ENCODE measurements at places on chromosomes 2 and 18.

DNA sequence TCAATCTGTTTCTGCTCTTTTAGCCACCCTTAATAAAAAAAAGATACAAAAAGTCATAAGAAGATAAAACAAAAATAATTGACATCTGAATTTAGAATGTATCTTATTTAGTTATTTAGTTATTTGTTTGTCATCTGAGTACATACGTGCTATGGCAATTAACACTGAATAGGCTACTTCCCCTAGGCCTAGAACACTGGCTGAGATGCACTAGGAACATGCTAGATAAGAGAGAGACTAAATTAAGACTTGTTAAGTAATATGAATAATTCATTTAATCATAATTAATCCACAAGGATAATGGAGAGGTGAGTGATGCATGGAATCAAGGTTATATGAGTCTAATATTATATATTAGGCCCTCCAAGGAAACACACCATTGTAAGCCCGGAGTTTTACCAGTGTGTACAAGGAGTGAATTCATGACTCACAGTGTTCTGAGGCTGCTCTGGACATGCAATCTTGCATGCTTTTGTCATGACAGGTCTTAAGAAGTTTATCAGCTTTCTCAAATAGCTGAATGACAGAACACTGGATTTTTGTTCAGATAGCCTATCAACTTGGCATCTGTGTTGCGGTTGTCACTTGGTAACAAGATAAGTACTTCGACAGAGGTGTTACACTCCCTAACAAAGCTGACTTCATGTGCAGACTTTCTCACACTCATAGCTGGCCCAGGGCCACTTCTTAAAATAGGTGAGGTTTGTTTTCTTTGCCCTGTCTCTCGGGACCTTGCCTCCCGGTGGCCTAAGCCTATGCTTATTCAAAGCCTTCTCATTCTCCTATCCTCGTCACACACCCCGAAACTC, 5.0 kb upstream of the SERPINB2 start:
- DNase-seq = no peak

- DNase-seq = no peak
These were observed 117.4 kb downstream of the MBP start for GRCh38 chr18:77015169-77015568.

DNA sequence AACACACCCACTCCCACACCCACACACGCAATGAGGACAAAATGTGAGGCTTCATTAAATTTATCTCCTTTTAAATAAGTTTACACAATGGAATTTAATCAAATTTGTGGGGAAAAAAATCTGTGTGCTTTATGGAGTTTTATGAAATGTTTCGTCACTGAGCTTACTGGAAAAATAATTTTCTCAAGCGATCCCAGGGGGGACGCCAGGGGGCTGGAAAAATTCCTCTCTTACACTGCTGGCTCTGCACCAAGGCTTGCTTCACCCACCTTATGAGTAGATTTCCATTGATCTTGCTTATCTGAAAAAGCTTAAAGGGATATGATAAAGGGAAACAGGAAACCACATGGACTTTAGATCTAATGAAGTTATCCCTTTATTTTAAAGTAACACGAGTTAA, 95.5 kb downstream of the CABYR start:
- no peak for DNase-seq

DNA sequence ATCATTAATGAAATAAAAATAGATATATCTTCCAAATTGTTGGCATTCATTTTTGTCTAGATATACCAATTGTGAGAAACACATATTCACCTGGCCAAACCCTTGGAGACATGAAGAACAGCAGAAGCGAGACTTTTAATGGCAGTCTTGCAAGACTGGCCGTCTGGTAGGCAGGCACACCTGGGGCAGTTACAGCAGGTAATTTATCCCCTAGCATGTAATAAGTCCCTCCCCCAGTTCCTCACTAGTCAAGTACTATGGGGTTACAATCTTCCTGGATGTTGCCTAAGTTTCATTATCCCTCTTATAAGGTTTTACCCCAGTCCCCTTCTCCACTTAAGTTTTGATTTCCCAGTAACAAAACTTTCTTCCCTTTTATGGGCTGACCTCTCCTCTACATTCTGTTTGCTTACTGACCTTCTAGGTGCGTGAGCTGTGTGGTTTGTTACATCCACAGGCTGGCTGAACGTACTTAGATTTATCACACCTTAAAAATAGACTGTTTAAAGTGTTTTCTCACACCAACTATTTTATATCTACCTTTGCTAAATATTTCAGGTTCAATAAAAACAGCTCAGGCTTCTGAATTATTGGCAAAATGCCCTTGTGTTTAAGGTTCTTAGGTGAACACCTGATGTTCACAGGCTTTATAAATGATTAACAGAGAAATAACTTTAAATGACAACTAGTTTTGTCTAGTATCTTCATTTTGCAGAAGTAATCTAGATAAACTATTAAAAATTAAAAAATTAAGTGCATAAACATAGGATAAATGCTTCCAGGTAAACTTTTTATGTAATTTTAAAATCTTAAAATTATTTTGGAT, 365.0 kb upstream of the TFPI start:
- no peak for DNase-seq

DNA sequence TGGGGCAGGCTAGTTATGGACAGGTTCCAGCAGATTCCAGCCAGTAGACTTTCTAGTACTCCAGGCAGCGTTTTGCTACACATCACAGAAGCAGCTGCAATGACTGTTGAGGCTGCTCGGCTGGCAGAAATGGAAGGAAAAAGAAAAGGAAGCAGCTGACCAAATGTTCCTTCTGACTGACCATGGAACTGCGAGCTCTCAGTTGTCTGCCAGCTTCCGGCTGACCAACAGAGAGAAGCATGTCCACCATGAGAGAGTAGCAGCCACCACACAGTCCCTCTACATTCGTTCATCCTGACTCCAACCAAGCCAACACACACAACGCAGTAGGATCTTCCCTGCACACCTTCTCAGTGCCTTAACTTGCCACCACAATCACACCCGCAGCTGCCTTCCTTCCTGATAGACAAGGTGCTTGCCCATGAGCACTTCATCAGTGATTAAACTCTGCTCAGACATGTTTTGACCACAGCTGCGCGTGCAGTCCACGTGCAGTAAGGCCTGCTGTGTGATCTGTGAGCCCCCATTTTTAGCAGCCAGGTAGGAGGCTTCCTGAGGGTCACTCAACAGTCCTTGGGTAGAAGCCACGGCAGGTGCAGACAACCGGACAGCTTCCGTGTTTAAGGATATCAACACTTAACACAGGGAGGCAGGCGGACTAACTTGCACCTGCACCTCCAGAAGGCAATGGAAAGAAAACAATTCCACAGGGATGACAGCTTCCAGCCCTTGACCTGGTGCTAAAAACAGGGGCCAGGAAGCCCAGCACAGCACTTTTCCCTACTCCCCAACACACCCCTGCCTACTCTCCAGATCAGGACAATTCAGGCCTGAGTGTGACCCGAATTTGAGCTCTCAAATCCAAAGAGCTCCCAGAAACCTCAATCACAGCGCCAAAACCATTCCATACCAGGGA, 996 bp downstream of the TGFBRAP1 start:
- no peak for DNase-seq

DNA sequence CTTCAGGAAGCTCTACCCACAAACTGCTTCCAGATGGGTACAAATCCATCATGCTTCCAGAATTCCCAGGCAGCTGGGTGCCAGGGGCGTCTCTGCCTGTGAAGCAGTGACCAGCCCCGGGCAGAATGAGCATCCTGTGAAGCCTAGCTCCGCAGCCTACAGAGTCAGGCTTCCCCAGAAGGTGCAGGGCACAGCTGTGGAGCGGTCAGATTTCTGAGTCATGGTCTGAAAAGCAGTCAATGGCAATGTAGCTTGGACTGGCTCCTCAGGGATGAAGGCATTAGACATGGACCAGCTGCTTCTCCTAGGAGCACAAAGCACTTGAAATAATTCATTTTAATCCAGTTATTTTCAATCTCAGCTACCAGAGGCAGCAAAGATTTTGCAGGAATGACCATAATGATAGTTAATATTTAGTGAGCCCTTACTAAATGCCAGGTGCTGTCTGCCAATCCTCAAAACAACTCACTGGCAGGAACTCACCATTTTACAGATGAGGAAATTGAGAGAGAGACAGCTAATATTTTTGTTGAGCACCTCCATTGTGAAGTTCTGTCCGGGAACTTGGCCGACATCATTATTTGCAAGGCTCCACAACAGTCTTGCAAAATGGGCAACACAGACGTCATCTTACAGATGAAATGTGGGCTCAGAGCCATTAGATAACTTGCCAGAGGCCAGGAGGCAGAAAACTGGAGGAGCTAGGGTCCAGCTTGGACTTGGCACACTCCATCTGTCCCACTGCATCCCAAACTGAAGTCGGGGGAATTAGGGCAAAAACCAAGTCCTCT, 31.7 kb downstream of the ACMSD start:
- DNase-seq = no peak

GRCh38 chr2:219433666-219434467, 776 bp upstream of the SPEG start:
- peak; percentile 70 for DNase-seq

- DNase-seq = no peak
These were observed 13.6 kb upstream of the RTN4 start for GRCh38 chr2:55063713-55064323.

DNA sequence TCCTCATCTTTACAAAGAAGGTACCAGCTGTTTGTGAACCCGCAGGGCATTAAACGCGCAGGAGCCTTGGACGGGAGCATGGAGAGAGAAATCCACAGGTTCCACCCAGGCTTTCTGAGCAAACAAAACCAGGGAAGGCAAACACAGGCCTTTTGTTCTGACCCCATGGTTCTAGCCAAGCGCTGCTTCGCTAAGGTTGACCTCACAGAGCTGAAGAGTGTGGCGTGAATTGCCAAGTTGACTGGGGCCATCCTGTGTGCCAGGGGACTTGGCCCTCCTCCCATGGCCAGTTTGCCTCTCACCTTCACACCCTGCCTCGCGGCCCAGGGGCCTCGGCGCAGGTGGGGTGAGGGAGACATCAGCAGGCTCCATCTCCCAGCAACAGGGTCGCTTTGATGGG, 74.1 kb downstream of the VAPA start:
- no peak for DNase-seq

DNA sequence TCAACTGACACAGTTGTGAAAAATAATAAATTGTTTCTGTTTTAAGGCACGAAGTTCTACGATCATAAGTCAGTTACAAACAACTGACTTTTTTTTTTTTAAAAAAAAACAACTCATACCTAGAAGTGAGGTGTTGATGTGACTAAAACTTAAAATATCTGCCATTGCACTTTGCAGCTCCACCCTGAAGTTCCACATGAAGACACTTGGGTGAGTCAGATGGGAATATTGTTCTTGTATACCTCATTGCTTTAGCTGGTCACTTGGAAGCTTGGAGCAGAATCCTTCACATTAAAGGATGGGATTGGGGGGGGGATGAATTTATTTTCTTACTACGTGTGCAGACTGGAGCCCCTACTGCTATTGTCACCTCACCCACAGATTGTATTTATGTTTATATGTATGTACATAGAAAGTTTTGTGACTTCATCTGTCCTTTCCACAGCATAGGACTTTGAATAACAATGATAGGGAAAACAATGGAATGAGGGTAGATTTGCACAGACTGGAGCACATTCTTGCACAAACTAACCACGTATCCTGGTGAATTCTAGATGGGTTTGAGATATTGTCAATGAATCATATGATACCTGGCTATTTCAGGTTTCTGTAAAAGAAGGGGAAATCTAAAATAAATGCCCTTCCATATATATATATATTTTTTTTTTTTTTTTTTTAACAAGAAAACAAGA, 57.9 kb upstream of the ARHGAP15 start:
- DNase-seq = no peak

- DNase-seq = no peak
These were observed 9.3 kb upstream of the MTCL1 start for GRCh38 chr18:8695932-8696517.

- DNase-seq = no peak
These were observed 262.7 kb upstream of the FN1 start for GRCh38 chr2:215698566-215698965.

DNA sequence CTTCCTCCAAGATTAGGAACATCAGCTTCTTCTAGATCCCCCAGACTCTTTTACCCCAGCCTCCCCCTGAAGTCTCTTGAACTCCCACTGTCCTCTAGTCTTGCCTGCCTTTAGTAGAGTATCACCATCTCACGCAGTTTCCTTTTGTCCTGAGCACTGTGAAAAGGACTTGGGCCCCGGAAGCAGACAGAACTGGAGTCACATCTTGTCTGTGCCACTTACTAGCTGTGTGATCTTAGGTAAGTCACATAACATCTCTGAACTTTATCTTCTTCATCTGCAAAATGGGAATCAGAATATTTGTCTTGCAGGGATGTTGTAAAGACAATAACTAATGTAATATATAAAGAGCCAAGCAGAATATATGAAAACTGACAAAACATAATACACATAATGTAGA, 8.4 kb upstream of the TRABD2A start:
- DNase-seq = no peak

DNA sequence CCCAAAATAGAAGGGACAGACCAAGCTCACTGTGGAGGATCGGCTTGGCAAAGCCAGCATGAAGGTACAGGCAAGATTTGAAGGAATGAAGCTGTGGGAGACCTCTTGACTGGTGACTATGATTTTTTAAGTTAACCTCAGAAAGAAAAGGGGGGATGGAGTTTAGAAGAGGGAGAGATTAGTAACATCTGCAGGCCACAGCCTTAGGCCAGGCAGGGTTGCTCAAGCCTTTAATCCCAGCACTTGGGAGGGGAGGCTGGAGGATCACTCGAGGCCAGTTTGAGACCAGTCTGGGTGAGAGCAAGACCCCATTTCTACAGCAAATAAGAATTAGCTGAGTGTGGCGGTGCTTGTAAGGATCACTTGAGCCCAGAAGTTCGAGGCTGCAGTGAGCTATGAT, 46.6 kb downstream of the ZNF532 start:
- DNase-seq = no peak

DNA sequence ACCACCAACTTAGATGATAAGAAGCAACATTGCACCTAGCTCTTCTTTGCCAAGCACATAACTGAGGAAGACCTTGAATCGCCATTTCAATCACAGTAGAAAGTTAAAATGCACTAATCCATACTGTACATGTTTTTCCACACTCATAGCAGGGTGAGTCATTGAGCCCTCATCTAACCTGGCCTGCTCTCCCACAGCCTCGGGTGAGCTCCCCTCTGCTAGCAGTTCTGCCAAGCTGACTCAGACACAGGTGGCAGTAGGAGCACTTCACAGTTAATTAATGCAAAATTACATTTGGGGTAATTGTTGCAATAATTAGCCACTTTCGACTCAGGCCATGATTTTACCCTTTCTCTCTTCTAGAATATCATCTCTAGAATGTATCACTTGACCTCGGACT, 1632.8 kb upstream of the CELF4 start:
- no peak for DNase-seq
